Left colon (tissue), 2 donors: ENCODE measurements at places on chromosomes 13 and 19. TPM values are rescaled to one million over a fixed set of nuclear protein-coding genes. Genes with fewer than 3 reads are reported as not detected.

DNA sequence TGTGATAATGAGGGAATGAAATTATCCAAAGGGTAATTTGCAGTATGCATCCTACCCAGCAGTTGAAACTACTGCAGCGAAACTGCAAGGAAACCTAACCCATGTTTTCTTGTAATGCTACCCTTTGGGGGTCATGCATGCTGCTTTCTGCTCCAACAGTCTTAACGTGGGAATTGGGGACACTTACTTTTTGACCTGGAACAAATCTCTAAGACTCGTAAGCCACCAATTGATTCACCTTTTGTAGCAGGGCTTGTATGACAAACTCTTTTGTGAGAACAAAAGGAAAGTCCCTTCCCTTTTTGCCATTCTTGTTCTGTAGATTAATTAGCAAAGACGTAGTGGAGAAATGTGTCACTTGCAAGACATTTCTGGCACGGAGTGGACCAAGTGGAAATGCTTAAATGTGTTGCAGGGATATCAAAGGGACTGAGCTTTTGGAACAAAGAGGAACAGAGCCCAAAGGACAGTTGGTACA is 27.4 kb downstream of the LRCH1 start:
- DNase-seq, result no peak

The RGL3 gene
- 21.1 TPM for total RNA-seq

DNA sequence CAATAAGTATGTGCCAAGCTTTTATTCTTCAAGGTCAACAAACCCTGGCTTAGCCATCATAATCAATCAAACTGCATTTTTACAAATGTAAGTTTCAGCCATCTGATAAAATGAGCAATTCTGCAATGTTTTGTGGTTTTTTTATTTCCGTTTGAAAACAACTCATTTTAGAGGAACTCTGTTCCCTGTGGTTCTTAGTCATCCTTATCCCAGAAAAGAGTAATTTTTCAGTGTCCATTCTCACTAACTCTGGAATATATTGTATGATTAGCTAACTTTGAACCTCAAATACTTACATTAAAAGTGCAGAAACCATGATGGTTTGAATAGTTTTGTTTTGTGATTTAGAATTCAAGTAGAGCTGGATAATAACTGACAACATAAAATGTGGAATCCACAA is 87.6 kb downstream of the IRS2 start:
- no peak for DNase-seq

DNA sequence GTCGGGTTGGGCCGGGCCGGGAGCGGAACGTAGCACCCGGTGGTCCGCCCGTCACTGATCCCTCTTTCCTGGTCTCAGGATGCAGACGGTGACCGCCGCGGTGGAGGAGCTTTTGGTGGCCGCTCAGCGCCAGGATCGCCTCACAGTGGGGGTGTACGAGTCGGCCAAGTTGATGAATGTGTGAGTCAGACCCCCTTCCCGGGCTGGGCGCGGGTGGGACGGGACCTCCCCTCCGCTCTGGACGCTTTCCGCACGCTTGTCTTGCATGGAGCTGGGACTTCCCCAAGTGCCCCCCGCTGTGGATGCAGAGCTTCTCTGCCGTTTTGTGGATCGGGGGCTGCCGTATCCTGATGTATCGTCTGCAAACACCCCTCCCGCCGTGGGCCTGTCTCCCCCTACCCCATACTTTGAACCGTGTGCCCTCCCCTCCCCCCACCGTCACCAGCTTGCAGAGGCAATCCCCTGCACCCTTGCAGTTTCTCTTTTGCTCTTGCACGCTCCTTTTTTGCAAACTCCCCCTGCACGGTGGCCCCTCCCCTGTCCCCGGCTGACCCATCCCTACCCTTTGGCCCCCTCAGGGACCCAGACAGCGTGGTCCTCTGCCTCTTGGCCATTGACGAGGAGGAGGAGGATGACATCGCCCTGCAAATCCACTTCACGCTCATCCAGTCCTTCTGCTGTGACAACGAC is 669 bp downstream of the GADD45B start:
- DNase-seq, result peak; percentile 77

GRCh38 chr19:48859711-48860572 is 8.5 kb downstream of the PLEKHA4 start:
- DNase-seq, result no peak

DNA sequence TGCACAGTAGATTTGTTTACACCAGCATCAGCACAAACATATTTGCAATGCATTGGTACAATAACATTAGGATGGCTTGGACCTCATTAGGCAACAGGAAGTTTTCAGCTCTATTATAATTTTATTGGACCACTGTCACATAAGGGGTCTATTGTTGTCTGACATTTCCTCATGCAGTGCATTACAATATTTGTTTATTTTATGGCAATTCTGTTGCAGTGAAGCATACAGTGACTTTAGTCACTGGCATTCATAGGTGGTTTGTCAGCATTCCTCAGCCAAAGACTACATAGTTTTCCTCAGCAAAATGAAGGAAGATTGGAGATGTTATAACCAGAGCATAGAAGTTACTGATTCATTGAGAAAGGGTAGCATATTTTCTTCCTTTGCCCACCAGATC is 1732.9 kb downstream of the PCDH9 start:
- no peak for DNase-seq

- no peak for DNase-seq
Measured at GRCh38 chr13:102555914-102556553, 40.8 kb upstream of the TPP2 start.

GRCh38 chr19:34416021-34416545 is 11.9 kb downstream of the PDCD2L start:
- DNase-seq, result no peak

GRCh38 chr13:64127856-64128255 is 2712.2 kb upstream of the PCDH20 start:
- no peak for DNase-seq

The SPRY2 gene
- total RNA-seq, result 66.8 TPM

The SLC5A5 gene
- total RNA-seq, result not detected

The HSD17B14 gene
- total RNA-seq, result 4.6 TPM

The RASIP1 gene
- 2.7 TPM for total RNA-seq

The SLITRK6 gene
- total RNA-seq, result 7.3 TPM

DNA sequence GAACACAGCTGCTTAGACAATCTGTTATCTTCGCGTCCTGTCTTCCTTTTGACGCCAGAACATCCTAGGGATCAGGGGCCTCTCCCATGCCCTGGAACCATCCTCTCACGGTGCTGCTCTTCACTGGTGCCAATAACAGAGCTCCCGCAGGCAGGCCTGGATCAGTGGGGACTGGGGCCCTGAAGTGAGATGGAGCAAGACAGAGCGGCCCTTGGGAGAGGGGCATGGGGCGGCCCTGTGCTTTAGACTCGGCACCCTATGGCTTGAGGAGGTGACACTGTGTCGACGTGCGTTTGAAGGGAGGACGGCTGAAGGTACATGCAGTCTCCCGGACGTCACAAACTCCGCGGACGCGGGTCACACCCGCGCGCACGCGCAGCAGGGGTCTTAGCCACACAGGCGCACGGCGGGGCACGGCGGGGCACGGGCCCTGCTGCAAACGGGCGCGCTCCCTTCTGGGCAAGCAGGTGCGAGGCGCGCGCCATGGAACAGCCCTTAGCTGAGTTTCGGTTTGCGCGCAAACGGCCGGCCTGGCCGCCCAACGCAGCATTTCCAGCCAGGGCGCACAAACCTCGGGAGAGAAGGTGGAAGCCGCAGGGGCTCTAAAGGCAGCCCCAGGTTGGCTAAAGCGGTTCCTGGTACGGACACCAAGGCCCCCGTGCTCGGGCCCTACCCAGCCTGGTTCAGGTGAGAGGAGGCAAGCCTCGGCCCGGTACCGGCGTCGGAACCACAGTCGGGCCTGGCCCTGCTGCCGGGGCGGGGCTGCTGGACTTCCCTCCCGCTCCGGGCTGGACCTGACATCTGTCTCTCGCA is 16.5 kb upstream of the RNF17 start:
- peak; percentile 13 for DNase-seq

GRCh38 chr13:75724752-75725517 is 88.8 kb downstream of the LMO7 start:
- DNase-seq, result no peak

The PPM1N gene
- 1.6 TPM for total RNA-seq

The ZNF497 gene
- total RNA-seq, result 0.73 TPM

The NXNL1 gene
- not detected for total RNA-seq

The PBX4 gene
- 2.9 TPM for total RNA-seq

GRCh38 chr19:15330801-15331418 is 1.4 kb downstream of the BRD4 start:
- no peak for DNase-seq

- DNase-seq, result no peak
Measured at GRCh38 chr13:23744315-23744714, 144.9 kb downstream of the MIPEP start.

GRCh38 chr19:48556163-48556562 is 4.2 kb downstream of the SULT2B1 start:
- DNase-seq, result no peak

DNA sequence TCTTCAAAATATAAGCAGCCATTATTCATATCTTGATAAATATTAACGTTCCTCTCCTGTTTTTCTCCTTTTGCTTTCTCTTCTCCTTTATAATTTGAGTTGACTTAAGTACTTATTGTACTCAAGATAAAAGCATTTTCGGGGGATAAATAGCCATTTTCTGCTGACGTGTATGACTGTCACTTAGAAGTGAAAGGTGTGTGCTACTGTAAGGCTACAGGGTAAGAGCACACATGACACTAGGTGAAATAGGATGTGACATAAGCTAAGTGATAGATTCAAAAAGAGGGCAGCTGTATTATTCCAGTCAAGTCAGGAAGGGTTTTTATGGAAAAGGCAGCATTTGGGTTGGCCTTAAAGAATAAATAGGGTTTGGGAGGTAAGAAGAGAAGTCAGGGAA is 128.5 kb downstream of the GPC6 start:
- no peak for DNase-seq

The KLK10 gene
- 0.70 TPM for total RNA-seq

DNA sequence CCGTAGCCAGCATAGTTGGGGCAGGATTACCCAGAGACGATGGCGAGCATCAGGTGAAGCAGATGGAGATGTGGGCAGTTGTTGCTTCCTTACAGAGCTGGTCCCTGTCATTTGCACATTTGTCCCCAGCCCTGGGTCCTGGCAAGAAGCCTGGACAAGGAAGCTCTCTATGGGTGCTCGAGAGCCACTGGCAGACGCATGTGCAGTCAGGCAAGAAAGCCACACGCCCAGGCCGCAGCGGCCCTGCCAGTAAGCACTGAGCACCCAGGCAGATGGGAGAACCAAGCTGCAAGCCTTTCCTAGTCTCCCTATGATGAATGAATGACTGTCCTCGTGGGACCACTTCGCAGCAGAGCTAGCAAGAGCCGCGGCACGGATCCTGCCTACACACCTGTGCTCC is 182.8 kb downstream of the FOXO1 start:
- DNase-seq, result no peak

DNA sequence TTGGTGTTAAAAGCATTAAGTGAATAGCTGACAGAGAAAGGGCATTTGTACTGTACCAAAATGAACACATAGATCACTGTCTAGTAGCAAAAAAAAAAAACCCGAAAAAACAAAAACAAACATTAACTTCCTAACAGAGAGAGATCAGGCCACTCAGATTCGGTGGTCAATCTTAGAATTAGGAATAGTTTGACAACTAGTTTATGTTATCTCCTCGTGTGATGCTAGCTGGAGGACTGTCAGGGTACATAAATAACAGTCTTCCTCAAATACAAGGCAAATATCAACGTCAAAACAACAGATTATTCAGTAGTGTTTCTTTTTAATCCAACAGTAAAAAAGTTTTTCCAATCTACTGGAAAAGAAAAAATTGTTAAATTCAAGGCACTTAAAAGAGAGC is 1.7 kb downstream of the ZMYM5 start:
- no peak for DNase-seq

The ZNF112 gene
- 3.3 TPM for total RNA-seq

The SLC10A2 gene
- 0.09 TPM for total RNA-seq

DNA sequence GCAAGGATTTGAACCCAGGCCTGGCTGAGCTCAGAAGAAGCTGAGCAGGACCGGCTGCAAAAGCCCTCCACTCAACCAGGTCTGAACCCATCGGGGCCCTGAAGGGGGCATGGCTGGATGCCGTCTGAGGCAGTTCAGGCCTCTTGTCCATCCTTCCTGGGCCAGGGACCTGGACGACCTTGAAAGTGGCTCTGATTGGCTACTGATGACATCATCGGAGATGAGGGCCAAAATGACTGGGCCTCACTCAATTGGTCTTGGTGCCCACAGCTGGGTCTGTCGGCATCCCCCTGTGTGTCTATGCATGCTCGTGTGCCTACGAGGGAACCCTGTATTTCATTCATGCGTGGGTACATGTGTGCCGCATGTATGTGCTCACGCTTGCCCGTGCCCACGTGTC is 71.8 kb downstream of the PTPRS start:
- DNase-seq, result no peak

DNA sequence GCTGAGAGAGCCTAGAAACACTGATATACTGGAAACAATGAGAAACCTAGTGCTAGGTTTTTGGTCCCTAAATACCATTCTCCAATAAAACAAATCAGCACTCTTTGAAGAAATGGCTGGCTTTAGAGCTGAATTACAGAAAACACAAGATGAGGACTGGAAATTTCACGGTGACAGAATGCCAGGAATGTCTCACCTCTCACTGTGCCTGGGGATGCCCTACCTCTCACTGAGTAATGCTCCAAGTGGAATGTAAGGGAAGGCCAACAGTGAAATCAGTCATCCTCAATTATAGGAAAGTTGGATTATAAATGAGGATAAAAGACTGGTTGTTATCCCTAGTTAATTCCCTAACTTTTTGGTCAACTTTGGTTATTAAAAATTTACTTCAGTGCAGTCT is 259.0 kb downstream of the NALCN start:
- no peak for DNase-seq

The UHRF1 gene
- 4.2 TPM for total RNA-seq

DNA sequence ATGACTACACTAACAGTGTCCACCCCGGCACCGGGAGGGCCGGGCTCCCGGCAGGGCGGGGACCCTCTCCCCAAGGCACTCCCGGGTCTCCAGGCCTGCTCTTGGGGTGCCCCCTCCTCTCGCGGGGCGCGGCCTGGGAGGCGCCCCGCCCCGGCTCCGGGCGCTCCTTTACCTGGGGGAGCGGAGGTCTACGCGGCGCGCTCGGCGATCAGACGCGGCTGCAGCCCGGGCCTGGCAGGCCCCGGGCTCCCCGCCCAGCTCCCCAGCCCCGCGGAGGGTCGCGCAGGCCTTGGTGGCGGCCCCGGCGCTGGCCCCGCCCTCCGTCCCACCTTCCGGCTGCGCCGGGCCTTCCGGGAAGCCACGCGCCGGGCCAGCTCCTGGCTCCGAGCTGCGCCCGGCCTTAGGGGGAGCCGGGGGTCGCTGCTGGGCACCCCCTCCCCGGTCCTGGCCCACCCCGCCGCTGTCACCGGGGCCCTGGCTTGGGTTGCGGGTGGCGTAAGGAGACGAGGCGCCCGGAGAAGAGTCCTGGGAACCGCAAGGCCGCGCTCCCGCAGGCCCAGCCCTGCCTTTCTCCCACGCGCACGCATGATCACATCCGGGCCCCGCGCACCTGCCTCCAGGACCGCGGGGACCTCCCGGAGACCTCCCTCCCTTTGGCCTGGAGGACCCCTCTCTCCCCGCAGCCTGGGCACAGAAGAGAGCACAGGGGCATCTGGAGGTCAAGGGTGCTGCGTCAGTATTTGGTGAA is at the start of gene C19orf12:
TSS of gene C19orf12 (minus strand) at position 309 of the 748 bp plus-strand sequence. CDS start 6,848 bp downstream, outside the sequence.
- peak; percentile 76 for DNase-seq

DNA sequence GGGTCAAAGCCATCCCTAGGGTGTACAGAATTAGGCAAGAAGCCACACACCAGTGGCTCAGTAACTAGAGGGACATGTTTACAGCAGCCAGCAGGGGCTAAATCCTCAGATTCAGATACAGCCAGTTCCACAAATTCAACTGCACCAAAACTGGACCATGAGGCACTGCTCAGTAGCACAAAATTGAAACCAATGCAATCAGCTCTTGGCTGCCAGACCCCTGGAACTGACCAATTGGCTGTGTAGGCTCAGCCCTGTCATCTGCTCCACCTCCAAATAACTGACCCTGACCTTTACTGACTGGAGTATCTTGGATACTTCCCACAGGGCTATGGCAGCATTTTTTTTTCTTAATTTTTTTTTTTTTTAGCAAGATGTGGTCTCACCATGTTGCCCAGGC is 226.5 kb downstream of the FOXO1 start:
- no peak for DNase-seq
